Amniotic epithelial cell (primary cell): ENCODE measurements at places on chromosomes 7 and 10.

DNA sequence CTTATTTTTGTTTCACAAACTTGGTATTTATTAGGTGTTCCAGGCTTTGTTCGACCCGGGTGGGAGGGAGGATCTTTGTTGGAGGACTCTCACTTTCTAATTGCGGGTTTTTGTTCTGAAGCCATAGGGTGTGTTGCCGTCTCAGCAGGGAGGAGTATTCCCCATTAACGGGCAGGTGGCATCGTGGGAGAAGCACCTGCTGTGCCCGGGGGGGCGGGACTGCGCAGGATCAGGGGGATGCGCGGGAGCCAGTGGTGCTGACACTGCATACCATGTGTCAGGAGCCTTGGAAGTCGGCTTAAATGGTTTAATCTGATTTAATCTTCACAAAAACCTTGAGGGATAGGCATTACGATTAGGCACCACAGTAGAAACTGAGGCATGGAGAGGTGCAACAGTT is 113.0 kb downstream of the MGMT start:
- no peak for DNase-seq

- peak; percentile 77 for DNase-seq
These were observed 24.5 kb downstream of the RPA3 start for GRCh38 chr7:7693881-7694280.

GRCh38 chr7:14521183-14521582 is 381.4 kb downstream of the DGKB start:
- no peak for DNase-seq

DNA sequence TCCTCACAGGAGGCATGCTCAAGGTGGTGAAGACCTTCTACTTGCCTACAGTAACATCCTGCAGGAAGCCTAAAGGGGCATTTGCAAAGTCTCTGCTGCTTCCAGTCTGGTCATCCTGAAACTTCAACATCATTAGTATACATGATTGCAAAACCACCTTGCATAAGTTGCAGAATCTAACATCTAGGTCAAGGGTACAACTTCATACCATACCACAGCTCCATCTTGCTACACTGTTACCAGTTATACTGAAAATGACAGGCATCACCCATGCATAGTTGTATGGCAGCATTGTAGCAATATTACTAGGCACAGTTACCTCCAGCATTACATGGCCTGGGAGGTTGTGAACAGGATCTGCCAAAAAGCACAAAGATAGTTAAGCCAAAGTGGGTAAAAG is 13.7 kb upstream of the MACROH2A2 start:
- DNase-seq: peak; percentile 54

GRCh38 chr7:77696643-77697534 is 630 bp downstream of the RSBN1L start:
- DNase-seq: peak; percentile 37

DNA sequence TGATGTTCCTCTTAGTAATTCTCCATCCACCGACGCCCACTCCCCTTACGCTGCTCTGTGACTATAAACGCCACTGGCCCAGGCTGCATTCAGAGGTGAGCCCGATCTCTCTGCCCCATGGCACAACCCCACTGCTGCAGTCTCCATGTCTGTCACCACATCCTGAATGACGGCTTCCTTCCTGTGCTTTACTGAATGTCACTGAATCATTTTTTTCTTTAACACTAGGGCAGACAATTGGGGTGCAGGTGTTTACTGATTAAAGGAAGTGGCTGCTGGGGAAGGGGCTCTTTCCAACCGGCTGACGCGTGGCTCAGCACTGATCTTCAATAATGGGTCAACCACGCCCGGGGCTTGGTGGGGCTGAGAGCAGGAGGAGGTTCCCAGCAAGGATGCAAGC is 208.3 kb downstream of the USP6NL start:
- DNase-seq: no peak

DNA sequence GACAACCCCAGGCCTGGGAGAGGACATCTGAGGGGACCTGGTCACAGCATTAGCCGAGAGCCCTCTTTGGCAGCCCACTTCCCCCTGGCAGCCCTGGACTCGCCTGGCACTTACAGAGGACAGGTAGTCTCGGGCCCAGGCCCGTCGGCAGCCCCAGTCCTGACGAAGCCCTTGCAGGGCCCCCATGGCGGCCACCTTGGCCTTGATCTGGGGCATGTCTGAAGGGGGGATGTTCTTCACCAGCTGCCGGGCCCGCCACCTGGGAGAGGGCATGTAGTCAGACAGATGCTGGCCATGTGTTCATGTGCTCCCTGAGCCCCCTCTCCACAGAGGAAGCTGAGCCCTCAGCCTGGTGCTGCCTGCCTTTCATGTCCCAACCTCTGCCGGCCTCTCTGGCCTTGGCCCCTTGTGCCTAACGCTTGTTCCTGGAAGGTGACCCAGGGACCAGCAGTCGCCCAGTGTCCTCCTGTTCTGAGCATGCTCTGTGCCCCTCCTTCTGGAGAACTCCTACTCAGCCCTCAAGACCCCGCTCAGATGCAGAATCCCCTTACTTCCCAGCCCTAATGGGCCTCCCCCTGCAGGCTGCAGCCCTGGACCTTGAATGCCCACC is 13.9 kb downstream of the MYO1G start:
- DNase-seq: no peak
